Activated CD8-positive, alpha-beta memory T cell treated with anti-CD3 and anti-CD28 coated beads for 4 hours (primary cell): ENCODE measurements at places on chromosomes 3 and 15.

DNA sequence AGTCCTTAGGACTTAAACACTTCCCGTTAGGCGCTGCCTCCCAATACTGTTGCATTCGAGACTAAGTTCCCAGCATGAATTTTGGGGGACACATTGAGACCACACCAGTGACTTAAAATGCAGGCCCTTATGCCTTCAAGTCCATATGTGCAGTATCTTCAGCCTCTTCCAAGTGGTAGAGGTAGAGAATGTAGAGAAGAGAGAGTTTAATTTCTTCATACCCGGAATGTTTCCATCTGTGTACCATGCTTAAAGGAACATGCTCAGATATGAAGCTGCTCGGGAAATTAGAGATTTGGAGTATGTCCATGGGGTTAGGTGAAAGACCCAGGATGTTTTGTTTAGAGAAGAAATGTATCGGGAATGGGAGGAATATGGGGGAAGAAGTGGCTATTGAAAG, 12.6 kb downstream of the DUT start:
- no peak for DNase-seq

- no peak for DNase-seq
Observed at GRCh38 chr3:114899186-114899931, 247.7 kb downstream of the ZBTB20 start.

GRCh38 chr3:127665586-127665985, 7.2 kb upstream of the ABTB1 start:
- DNase-seq = no peak

- DNase-seq = no peak
Observed at GRCh38 chr3:112651516-112651915, 10.6 kb upstream of the CCDC80 start.

DNA sequence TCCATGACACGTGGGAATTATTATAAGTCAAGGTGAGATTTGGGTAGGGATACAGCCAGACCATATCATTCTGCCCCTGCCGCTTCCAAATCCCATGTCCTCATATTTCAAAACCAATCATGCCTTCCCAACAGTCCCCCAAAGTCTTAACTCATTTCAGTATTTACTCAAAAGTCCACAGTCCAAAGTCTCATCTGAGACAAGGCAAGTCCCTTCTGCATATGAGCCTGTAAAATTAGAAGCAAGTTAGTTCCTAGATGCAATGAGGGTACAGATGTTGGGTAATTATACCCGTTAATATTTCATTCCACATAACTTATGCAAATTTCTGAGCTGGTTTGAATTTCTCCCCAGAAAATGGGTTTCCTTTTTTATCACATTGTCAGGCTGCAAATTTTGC, 47.7 kb downstream of the RNF111 start:
- no peak for DNase-seq
